ENCODE measurements at places on chromosomes 6 and 20.

GRCh38 chr6:144129469-144129868 lies 20.8 kb upstream of the STX11 start:
- no peak for DNase-seq

- DNase-seq: no peak
Measured at GRCh38 chr6:129508477-129509145, 201.4 kb downstream of the ARHGAP18 start.

- DNase-seq: no peak
Measured at GRCh38 chr20:41376349-41376748, 9.7 kb upstream of the EMILIN3 start.

DNA sequence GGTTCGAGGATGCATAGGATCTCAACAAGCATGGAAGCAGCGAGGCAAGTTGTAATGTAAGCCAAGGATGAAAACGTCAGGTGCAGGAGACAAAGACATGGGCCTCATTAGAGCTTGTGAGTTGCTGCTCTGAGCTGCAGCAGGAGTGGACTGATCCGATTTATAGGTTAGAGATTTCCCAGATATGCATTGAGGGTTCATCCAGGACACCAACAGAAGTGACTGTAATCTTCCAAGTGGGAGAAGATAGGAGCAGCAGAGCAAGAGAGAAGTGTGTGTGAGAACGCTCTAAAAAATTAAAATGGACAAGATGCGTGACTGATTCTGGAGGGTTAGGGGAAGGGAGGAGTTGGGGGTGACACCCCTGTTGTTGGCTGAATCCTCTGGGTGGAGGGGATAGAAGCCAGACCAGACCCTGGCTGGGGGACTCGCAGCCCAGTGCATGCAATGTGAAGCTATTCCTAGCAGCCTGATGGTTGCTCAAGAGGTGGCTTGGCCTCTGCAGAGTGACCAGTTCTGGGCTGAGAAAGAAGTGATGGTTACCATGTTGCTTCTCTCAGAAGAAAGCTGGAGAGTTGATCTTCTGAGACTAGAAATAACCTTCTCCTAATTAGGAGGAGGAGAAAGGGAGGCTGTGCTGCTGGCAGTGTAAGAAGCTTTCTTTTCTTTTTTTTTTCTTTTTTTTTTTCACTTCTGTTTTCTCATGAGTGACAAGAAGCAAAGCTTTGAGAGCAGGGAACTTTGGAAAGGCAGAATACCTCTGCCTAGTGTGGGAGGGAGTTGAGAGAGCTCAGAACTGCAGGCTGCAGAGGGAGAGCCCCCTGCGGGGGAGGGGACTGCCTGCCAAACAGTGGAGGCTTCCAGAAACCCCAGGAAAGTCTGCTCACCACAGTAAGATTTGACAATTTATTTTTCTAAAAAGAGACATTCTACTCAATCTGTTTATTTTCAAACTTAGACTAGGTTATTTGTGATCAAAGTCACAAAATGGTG lies 116.9 kb downstream of the SLX4IP start:
- peak; percentile 53 for DNase-seq

DNA sequence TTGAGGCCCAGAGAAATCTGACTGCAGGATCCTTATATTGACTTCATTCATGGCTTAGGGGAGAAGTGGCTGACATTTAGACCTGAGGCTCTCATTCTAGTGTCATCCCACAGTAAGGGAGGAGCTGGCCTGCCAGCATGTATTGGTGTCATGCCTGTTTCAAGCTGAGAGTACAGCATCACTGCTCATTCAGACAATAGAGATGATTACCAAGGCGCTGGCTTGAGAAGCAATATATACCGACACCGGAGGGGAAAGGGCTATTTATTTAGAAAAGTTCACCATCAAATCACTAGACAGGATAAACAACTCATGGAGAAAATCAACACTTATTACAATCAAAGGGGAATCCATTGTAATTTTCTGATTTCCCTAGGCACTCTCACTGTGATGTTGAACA lies 84.4 kb upstream of the HDAC2 start:
- no peak for DNase-seq

Data from activated CD4-positive, alpha-beta memory T cell treated with anti-CD3 and anti-CD28 coated beads for 36 hours (primary cell).